Neural crest cell (in vitro differentiated cells): ENCODE measurements at places on chromosomes 6 and 20. TPM values are rescaled to one million over a fixed set of nuclear protein-coding genes. Genes with fewer than 3 reads are reported as not detected.

DNA sequence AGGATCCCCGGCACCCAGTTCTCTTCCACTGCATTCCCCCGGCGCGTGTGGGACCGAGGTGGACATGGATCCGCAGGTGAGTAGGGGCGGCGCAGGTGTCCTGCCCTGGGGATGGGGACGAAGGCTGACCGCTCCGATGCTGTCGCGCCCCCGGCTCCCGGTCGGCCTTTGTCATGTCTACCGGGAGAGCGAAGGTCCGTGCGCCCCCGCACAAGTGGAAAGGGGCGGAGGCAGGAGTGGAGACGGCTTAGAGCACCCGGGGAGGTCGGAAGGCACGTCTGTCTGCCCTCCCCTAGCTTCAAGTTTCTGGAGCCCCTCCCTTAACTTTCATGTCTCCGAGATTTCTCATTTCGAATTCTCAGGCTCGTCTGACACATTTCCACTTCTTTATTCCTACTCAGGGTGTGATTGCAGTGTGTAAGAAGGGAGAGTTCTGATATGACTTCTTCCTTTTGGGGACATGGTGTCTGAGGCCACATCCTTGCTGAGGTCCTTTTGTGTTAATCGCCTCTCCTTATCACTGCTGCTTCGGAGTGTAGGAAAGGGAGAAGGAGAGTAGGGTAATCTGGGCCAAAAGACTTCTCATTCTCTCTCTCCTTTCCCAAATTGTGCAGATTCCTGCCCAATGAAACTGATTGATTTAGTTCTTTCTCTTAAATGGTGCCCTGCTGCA, 435 bp downstream of the KIFC1 start:
- H3K27ac ChIP-seq: peak overlapping the region; percentile 97
- peak overlapping the region; percentile 98 for H3K4me3 ChIP-seq
- no peak for DNase-seq
- peaks cover 51% of the 10 kb centered on the region for H3K4me1 ChIP-seq
- peaks cover 9% of the 10 kb centered on the region for H3K36me3 ChIP-seq

DNA sequence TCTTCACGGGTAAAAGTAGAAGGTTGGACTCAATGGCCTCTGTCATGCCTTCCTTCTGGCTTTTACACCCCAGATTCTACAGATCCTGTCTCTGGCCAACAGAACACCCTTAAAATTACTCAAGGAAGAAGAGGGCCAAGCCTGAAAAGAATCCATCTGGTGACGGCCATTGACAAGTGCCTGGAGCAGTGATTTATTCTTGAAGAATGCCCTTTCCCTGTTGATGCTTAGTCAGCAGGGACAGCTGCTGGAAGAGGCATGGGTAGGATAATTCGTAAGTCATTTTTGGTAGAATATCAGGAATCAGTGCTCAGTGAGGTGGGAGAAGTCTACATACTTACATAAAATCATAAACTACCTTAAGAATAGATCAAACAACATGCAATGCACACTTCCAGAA, 397.9 kb downstream of the SAMD5 start:
- H3K36me3 ChIP-seq: no peaks in the 10 kb centered on the region
- no peak overlapping the region for H3K27ac ChIP-seq
- DNase-seq: no peak
- no peak overlapping the region for H3K4me3 ChIP-seq
- no peaks in the 10 kb centered on the region for H3K27me3 ChIP-seq

GRCh38 chr6:88157106-88157505, 9.0 kb downstream of the CNR1 start:
- peaks cover 5% of the 10 kb centered on the region for H3K27me3 ChIP-seq
- no peaks in the 10 kb centered on the region for H3K36me3 ChIP-seq
- no peak for DNase-seq

GRCh38 chr20:10280018-10280908, 61.6 kb downstream of the SNAP25 start:
- H3K4me3 ChIP-seq: no peak overlapping the region
- H3K36me3 ChIP-seq: no peaks in the 10 kb centered on the region
- H3K4me1 ChIP-seq: no peaks in the 10 kb centered on the region
- no peak overlapping the region for H3K27ac ChIP-seq

GRCh38 chr6:96651816-96652215, 88.9 kb downstream of the FHL5 start:
- no peak overlapping the region for H3K27ac ChIP-seq
- no peak overlapping the region for H3K4me3 ChIP-seq
- no peaks in the 10 kb centered on the region for H3K27me3 ChIP-seq
- DNase-seq: no peak

- H3K27me3 ChIP-seq: no peaks in the 10 kb centered on the region
- H3K27ac ChIP-seq: no peak overlapping the region
- H3K36me3 ChIP-seq: peaks cover 11% of the 10 kb centered on the region
- H3K4me3 ChIP-seq: no peak overlapping the region
These were observed 562.7 kb downstream of the RFPL4B start for GRCh38 chr6:112909781-112910180.

DNA sequence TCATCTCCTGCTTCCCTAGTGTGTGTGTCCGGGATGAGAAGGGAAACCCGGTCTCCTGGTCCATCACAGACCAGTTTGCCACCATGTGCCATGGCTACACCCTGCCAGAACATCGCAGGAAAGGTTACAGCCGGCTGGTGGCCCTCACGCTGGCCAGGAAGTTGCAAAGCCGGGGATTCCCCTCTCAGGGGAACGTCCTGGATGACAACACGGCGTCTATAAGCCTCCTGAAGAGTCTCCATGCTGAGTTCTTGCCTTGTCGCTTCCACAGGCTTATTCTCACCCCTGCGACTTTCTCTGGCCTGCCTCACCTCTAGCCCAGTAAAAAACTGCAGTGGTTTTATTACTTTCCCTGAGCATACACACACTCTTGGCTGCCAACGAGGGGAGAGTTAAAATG, 23.9 kb upstream of the C6orf141 start:
- no peak overlapping the region for H3K27ac ChIP-seq
- no peaks in the 10 kb centered on the region for H3K27me3 ChIP-seq
- H3K4me1 ChIP-seq: no peaks in the 10 kb centered on the region

The FOXC1 gene
- 1.7 and 1.8 TPM in 2 replicates for total RNA-seq

The SMIM8 gene
- 13.5 and 17.4 TPM in 2 replicates for total RNA-seq

The ATRN gene
- 28.6 and 28.7 TPM in 2 replicates for total RNA-seq

The CFAP206 gene
- 0.86 and 0.93 TPM in 2 replicates for total RNA-seq

The RUNX2 gene
- total RNA-seq: 0.14 and 0.16 TPM in 2 replicates
